ENCODE measurements at places on chromosomes 1 and 21.
A peak's percentile ranks its signal among the peaks of the same experiment; 100 is the strongest.

DNA sequence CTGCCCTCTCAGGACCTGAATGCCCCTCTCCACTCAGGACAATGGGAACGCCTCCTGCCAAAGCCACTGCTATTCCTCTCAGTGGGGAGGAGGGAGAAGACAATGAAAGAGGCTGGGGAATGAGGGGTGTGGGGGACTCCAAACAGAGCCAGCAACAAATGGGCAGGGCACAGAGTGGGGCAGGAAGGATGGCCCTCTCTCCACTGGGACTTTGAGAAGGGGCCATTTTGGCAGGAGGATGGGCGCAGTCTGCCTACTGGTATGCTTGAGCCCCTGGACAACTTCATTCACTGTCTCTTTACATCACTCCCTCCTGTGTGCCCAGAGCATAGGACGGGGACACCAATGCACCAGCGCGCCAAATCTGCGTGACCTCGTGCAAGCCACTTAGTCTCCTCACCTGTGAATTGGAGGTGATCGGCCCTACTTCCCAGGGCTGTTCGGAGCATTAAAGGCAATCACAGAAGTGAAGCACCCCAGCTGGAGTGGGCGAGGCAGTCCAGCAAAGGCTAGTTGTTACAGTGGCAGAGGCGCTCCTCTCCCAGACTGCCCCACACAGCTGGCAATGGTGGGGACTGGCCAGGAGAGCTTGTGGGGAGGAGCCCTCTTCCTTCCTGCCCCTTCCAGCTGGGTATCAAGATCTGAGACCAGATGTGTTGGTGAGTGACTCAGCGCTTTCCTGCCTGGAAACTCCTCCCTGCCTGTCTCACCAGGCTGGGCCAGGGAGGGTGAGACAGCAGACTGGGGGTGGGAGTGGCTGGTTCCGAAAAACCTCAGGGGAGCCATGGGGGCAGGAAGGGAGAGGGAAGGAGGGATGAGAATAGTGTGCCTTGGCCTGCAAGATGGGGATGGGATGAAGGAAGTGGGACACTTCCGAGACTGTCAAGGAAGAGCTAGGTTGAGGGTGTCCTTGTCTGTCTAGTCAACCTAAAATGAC lies 22.4 kb upstream of the SYNC start:
- no peak overlapping the region for H3K4me3 ChIP-seq
- H3K4me1 ChIP-seq, result peaks cover 7% of the 10 kb centered on the region
- no peak for DNase-seq
- no peaks in the 10 kb centered on the region for H3K36me3 ChIP-seq
- H3K27ac ChIP-seq, result no peak overlapping the region

GRCh38 chr21:43748622-43749021 lies 27.5 kb downstream of the CSTB start:
- H3K36me3 ChIP-seq, result peaks cover 74% of the 10 kb centered on the region
- no peak overlapping the region for H3K4me3 ChIP-seq
- no peak for DNase-seq
- no peaks in the 10 kb centered on the region for H3K27me3 ChIP-seq

- H3K27ac ChIP-seq, result no peak overlapping the region
- H3K4me1 ChIP-seq, result peaks cover 41% of the 10 kb centered on the region
- no peaks in the 10 kb centered on the region for H3K27me3 ChIP-seq
- DNase-seq, result no peak
- no peaks in the 10 kb centered on the region for H3K36me3 ChIP-seq
These were observed 105.5 kb upstream of the TARDBP start for GRCh38 chr1:10906866-10907519.

DNA sequence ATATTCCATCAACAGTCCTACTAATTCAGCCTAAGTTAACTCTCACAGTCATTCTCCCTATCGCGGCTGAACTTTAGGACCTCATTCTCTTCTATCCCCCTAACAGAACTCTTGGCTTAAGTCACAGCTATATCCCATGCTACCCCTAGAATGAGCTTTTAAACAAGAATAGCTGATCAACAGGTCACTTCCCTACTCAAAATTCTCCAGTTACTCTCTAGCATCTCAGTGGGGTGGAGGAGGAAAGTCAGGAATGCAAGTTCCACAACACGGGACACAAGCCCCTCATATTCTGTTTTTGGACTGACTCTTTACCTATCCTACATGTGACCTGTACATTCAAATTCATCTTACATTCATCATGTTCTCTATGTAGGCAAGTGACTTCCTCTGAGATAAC lies 21.0 kb downstream of the MRPL39 start:
- no peak for DNase-seq
- no peaks in the 10 kb centered on the region for H3K4me1 ChIP-seq
- H3K4me3 ChIP-seq, result no peak overlapping the region
- H3K36me3 ChIP-seq, result peaks cover 38% of the 10 kb centered on the region
- no peaks in the 10 kb centered on the region for H3K27me3 ChIP-seq

DNA sequence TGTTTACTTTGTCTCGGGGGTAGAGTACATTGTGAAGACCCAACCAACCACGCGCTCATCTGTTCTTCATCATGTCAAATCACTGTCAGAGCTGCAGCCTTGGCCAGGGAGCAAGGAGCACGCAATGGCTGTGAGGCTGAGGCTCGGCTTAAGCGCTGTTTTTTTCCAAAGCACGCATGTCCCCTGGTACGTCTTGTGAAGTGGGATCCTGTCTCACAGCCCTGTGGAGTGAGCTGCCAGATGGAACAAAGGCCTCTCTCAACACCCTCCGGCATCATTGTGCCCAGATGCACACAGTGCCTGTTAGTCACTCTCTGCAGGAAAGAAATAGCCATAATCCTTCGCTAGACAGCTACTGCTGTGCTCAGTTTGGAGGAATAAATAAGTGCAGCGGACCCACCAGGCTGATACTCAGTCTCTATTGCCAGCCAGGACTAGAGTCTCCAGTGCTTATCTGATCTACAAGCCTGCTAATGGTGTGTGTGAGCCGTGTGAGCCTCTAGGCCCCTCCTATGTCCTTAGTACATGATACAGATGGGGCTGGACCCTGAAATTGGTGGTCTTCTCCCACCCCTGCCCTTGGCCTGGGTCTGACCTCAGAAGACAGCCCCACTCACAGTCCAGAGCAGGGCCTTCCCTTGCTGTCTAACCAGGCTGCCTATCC lies 91.3 kb upstream of the COA6 start:
- H3K4me3 ChIP-seq, result no peak overlapping the region
- H3K36me3 ChIP-seq, result no peaks in the 10 kb centered on the region
- H3K27me3 ChIP-seq, result no peaks in the 10 kb centered on the region
- no peak for DNase-seq
- no peaks in the 10 kb centered on the region for H3K4me1 ChIP-seq

DNA sequence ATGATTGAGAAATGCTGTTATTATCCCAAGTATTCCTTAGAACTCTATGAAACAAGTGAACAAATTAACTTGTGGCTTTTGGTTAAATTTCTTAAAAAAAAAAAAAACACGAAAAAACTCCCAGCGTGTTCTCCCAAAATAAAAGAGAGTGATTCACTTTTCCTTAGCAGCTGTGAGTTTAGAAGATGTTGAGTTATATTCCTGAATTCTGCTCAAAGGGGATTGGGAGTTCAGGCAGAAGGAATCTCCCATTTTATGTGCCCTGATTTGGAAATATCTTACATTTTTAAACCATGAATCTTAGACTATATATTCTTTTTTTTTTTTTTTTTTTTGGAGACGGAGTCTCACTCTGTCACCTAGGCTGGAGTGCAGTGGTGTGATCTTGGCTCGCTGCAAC lies 34.3 kb downstream of the SMG7 start:
- no peaks in the 10 kb centered on the region for H3K36me3 ChIP-seq
- DNase-seq, result no peak
- H3K27me3 ChIP-seq, result no peaks in the 10 kb centered on the region

DNA sequence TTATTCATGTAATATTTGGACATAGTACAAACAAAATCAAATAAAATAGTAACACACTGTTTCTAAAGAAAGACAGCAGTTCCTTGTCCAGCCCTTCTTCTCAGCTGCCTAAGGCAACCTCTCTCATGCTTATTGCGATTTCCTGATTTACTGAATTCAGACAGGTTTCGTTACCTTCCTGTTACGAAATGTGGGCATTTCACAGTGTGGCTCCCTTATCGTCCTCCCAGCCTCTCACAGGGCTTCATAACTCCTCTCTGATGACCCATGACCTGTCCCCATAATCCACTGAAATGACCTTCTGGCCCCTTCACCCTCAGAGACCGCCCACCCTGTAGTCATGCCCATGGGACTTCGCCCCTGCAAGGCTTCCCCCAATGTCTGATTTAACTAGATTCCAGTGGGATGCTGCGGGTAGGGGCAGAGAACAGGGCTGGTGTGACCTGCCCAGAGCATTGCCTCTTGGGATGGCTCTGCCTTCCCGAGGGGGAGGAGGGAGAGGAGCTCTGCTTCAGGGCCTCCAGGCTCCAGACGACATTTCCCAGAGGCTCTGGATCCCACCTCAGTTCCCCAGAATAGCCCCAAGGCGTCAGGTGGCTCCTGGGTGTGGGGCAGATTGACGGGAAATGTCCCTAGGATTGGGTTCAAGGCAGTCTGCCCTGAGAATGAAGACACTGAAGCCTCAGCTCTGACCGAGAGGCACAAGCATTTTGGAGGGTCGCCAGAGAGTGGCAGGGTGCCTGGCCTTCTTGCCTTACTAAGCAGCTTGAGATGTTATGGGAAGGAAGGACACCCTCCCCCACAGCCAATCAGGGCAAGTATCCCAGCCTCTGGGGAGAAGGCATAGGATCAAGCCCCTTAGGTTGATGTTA lies 20.6 kb downstream of the PADI2 start:
- H3K27me3 ChIP-seq, result no peaks in the 10 kb centered on the region
- H3K27ac ChIP-seq, result no peak overlapping the region
- DNase-seq, result peak; percentile 50
- peaks cover 3% of the 10 kb centered on the region for H3K4me1 ChIP-seq
- no peak overlapping the region for H3K4me3 ChIP-seq

GRCh38 chr1:110060034-110060661 lies 10.3 kb downstream of the ALX3 start:
- H3K27ac ChIP-seq, result no peak overlapping the region
- H3K4me1 ChIP-seq, result no peaks in the 10 kb centered on the region
- no peaks in the 10 kb centered on the region for H3K27me3 ChIP-seq

- no peak overlapping the region for H3K27ac ChIP-seq
- no peaks in the 10 kb centered on the region for H3K4me1 ChIP-seq
- no peak for DNase-seq
- no peak overlapping the region for H3K4me3 ChIP-seq
These were observed 664.6 kb downstream of the NCAM2 start for GRCh38 chr21:21662776-21663175.

GRCh38 chr21:43923391-43923790 lies 58.4 kb downstream of the AGPAT3 start:
- no peak overlapping the region for H3K27ac ChIP-seq
- H3K36me3 ChIP-seq, result peaks cover 28% of the 10 kb centered on the region
- H3K4me3 ChIP-seq, result no peak overlapping the region
- H3K27me3 ChIP-seq, result no peaks in the 10 kb centered on the region
- no peak for DNase-seq
- H3K4me1 ChIP-seq, result peaks cover 39% of the 10 kb centered on the region

DNA sequence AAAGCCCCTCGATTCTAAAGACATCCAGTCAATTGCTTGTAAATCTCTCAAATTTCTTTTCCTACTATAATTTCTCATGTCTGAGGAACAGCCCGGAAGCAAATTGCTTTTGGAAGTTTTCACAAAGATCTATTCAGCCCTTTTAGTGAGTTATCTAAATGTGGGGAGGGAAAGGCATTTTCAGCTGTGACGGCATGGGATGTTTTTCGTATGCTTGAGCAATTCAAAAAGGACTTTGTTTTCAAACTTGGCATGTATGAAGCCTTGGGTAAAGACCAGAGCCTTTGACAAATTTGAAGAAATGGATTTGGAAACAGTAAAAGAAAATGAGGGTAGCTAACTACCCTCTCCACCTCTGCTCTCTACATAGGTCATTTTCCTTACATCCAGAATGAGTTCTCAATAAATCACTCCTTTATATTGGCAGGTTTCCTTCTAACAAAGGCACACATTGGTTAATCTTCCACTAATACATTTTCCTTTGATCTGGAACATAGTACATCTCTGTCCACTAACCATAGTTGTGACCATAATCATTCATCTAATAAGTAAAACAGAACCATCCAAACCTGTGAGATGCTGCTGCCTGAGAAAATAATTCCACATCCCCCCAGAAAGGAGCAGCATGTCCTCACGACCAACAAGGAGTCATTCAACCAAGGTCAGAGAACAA lies 66.1 kb upstream of the ADAM30 start:
- no peak for DNase-seq
- H3K27ac ChIP-seq, result no peak overlapping the region
- H3K4me3 ChIP-seq, result no peak overlapping the region
- H3K36me3 ChIP-seq, result peaks cover 67% of the 10 kb centered on the region
- H3K27me3 ChIP-seq, result no peaks in the 10 kb centered on the region

DNA sequence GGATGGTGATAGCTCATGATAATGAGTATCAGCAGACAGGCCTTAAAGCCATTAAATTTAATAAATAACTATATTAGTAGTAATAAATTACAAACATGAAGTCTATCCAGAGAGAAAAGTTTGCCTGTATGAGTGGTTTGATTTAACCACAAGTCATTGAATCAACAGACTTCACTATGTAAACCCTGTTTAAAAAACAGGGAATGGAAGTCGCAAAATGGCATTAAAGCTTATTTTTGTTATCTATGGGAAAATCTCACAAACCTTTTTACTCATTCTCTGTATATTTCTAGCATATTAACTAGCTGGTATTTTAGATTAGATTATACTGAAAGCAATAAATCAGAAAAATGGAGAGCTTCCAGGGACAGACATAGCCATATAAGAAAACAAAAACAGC lies 45.3 kb downstream of the SASS6 start:
- no peaks in the 10 kb centered on the region for H3K4me1 ChIP-seq
- DNase-seq, result no peak
- peaks cover 16% of the 10 kb centered on the region for H3K36me3 ChIP-seq
- H3K4me3 ChIP-seq, result no peak overlapping the region
- no peak overlapping the region for H3K27ac ChIP-seq
- H3K27me3 ChIP-seq, result no peaks in the 10 kb centered on the region

DNA sequence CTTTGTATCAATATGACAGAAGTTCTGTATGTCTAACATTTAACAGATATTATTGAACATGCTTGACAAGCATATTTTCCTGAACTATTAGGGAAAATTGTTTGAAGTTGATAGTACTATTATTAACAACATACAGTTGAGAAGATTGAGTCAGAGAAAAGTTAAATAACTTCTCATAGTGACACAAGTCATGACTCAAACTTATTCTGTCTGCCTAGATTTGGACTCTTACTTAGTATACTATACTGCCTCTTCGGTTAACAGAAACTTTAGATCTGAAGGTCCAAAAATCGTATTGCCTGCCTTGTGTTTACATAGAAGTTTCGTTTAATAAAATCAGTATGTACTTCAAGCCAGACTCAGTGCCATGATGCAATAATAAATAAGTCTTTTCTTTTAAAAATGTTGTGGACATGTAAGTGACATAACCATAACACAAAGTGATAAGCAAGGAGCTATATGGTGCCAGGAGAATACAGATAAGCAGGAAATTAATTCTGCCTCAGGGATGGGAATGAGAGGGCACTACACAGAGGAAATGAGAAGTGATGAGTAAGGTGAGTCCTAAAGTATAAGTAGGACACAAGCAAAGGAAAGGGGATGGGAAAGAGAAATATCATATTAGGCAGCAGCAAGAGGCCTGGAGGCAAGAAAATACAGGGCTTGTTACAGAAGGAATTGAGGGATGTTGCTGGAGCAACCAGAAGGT lies 48.1 kb downstream of the LHX9 start:
- H3K36me3 ChIP-seq, result no peaks in the 10 kb centered on the region
- DNase-seq, result no peak
- no peak overlapping the region for H3K4me3 ChIP-seq
- no peaks in the 10 kb centered on the region for H3K27me3 ChIP-seq

- H3K4me3 ChIP-seq, result no peak overlapping the region
- H3K27me3 ChIP-seq, result no peaks in the 10 kb centered on the region
- no peaks in the 10 kb centered on the region for H3K36me3 ChIP-seq
- no peaks in the 10 kb centered on the region for H3K4me1 ChIP-seq
These were observed 135.9 kb downstream of the HHAT start for GRCh38 chr1:210464519-210465039.

GRCh38 chr1:41794031-41794430 lies 124.7 kb downstream of the HIVEP3 start:
- no peak overlapping the region for H3K27ac ChIP-seq
- no peaks in the 10 kb centered on the region for H3K27me3 ChIP-seq
- peaks cover 39% of the 10 kb centered on the region for H3K4me1 ChIP-seq
- H3K4me3 ChIP-seq, result no peak overlapping the region
- no peaks in the 10 kb centered on the region for H3K36me3 ChIP-seq
